ENCODE measurements at places on chromosomes 2 and 18.

GRCh38 chr18:29373000-29373399, 1196.1 kb upstream of the CDH2 start:
- DNase-seq, result no peak

- no peak for DNase-seq
Measured at GRCh38 chr18:34624551-34624950, 85.5 kb upstream of the DTNA start.

DNA sequence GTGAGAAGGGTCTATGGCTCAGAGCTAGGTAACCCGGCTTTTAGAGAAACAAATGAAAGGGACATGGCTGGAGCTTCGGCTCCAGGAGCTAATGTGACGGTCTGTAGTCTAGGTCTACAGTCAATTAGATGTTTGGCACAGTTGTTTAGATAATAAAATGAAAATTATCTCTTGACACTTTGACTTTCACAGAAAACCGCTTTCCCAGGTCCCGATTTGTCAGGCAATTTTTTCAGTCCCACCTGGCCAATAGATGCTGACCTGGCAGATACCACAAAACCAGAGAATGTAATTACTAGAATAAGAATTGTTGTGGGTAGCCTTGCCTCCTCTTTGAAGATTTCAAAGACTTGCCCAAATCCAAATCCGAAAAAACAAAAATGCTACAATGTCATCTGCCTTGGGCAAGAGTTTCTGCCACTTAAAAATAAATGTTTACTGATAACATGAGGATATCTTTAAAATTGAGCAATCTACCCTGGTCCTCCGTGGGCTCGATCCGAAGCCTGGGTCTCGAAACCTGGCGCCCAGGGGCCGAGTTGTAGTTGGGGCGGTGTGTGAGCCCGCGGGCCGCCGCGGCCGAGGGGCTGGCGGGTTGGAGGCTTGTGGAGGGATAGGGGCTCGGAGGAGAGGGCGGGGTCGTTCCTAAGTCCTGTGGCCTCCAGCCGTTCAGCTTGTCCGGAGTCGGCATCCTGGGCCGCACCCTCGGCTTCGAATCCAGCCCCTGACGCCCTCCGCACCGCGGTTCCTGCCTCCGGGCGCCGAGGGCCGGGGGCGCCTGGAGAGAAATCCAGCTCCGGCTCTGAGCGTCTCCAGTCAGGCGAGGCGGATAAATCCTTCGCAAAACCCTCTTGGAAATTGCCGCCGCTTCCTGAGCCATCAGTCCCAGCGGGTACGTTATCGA, 2.3 kb downstream of the EMX1 start:
- no peak for DNase-seq

- no peak for DNase-seq
Measured at GRCh38 chr18:12053289-12053688, 40.4 kb upstream of the ANKRD62 start.

DNA sequence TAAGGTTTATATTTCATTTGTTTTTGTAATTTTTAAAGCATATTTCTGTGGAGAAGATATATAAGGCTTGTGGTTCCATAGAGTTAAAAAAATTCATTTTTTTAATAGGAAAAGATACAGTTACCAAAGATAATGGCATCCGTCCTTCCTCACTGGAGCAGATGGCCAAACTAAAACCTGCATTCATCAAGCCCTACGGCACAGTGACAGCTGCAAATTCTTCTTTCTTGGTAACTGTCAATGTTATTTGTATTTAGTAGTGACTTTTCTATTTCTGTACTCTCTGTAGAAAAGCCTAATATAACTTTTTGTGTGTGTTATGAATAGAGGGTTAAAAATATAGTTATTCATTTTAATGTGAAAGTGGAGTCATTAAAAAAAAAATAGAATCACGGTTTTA, 35.1 kb downstream of the HADHB start:
- DNase-seq, result no peak

- no peak for DNase-seq
Measured at GRCh38 chr2:37892436-37893114, 32.5 kb upstream of the RMDN2 start.

DNA sequence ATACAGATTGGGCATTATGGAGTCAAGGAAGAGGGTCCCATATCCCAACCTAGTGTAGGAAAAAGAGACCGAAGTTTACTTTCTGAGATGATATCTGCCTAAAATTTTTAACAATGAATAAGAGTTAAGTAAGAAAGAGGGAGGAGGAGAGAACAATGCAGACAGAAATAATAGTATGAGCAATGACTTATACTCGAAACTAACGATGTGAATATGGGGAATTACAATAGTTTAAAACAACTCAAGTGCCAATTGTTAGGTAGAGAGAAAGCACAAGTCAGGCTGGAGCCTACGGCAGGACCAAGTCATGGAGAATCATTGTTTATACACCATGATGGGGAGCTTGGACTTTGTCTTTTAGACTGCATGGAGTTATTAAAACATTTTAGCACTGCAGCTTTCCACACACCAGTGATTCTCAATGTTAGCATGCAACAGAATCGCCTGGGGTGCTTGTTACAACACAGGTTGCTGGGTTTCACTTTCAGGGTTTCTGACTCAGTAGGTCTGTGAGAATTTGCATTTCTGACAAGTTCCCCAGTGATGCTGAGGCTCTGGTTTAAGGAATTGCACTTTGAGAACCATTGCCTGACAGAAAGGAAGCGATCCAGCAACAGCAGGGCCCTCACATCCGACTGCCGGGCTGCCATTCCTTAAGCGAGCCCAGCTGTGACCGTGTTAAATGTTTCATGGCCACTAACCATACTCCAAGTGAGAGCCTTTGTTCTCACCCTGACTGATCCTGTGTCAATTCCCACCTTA, 511.2 kb downstream of the DCDC2C start:
- no peak for DNase-seq

GRCh38 chr2:127700527-127701192, 637 bp upstream of the SFT2D3 start:
- DNase-seq, result peak; percentile 14

GRCh38 chr2:12036640-12036983, 290.2 kb downstream of the LPIN1 start:
- DNase-seq, result no peak

DNA sequence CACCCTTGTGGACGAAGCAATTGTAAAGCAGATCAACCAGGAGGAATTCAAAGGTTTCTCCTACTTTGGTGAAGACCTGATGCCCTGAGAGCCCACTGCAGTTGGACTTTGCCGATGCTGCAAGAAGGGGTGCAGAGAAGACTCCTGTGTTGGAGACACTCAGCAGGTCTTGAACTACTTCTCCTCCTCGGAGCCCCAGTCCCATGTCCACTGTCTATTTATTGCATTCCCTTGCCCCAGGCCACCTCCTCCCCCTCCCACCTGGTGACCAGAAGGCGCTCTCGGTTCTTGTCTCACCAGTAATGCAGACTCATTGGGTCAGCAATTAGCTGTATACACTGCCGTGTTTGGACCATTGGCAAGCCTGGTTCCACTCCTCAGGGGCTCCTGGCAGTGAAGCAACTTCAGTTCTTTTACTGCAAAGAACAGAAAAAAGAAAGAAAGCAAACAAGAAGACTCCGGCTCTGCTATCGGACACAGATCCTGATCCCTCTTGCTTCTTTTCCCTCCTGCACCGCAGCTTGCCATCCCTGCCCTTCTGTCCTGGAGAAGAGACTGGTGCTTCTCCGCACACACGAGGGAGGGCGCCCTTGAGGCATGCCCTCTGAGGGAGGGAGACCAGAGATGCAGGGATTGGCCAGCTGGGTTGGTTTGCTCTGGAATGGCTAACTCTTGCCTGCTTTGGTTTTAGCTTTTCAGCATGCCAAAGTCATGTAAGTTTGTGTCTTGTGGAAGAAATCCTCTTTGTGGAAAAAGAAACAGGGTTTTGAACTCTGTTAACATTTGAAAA, 112.2 kb upstream of the EPAS1 start:
- DNase-seq, result no peak

- DNase-seq, result no peak
Measured at GRCh38 chr2:113079131-113079530, 11.4 kb downstream of the IL1F10 start.

- no peak for DNase-seq
Measured at GRCh38 chr2:5410991-5411700, 281.0 kb upstream of the SOX11 start.

- DNase-seq, result no peak
Measured at GRCh38 chr2:1650085-1650872, 94.0 kb downstream of the PXDN start.

DNA sequence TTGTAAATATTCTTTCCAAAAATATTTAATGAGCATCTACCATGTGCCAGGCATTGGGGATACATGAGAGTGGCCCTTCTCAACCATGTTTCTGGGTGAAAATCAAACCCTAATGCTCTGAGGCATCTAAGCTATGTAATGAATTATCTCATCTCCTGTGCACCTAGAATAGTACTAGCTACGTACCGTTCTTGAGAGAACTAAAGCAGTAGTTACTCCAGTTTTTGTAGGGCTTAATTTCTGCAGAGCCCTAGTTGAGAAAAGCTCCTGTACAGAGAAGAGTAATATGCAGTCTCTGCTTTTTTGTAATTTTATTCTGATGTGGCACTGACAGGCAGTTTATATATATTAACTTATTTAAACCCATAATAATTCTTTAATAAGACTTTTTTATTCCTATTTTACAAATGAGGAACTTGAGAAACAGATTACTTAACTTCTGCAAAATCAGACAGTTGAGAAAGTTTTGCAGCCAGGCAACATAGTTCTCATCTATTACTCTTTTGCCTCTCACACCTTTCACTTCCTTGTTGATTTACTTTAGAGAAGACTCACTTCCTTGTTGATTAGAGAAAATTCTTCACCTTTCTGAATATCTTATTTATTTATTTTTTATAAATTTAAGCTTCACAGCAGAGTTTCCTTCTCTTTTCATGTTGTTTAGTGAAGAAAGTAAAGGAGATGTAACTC, 3.1 kb downstream of the SPOPL start:
- DNase-seq, result no peak

DNA sequence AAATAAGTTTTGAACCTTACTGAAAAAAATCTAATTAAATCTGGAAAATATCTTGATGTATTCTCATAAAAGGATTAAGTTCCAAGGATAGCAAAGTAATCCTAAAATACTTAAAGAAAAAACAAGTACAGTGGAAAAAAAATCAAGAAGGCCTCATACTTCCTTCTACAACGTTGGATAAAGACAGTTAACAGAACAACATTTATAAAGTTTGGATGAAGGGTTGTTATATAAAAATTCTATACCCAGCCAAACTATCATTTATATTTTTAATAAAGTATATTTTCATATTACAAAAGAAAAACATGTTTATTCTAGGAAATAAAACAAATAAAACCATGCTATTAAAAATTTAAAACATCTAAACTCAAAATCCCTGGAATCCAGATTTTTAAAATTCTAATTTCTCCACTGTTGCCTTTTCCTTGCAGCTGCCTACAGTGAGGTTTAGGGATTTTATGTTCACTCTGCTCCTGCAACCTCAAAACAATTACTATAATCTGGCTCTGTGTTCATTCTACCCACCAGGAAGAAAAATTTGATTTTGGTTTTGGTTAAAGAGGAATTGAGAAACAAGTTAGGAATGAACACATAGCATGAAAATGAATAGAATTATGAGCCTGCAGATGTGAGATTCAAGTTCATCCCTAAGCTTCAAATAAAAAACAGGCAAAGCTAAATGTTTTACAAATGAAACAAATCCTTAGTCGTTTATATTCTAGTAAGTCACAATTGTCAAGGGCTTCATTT, 142.8 kb downstream of the LPIN1 start:
- no peak for DNase-seq

DNA sequence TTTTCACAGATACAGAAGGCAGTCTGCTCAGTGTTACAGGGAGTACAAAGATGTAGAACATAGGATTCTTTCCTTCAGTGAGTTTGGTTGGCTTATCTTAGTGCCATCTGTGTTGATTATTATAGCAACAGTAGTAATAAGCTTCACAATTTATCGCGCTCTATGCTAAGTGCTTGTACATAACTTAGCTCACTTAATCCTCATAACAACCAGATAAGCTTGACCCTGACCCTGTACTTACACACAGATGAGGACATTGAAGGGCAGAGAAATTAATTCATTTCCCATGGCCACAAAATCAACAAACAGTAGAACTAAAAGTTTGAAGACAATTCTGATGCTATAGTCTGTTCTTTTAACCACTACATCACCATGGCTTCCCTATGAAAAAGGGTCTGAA, 121.8 kb downstream of the SPHKAP start:
- DNase-seq, result no peak

DNA sequence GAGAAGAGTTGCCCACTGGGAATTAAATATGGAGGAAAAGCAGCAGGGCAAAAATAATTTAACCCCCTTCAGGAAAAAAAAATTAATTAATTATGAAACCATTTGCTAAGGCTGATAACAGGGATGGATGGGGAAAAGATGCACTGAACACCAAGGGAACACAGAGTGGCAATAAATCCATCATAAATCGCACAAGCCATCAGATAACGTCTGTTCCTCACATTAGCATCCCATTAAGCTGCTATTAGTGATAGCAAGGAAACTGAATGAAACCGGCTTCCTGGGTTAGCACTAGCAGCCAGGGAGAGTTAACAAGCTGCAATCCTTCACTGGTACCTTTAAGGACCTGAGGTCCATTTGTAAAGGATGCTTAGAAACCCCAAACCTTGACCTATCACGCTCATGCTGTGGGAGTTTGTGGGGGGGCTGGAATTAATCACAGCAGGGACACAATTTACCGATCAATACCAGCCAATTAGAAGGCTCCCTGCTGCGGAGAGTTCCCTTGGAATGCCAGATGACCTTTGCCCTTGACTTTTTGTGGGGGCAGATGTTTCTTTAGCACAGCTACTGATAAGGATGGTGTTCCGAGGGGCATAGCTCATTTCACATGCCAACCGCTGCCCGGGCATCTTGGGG, 175.5 kb upstream of the KLF7 start:
- DNase-seq, result no peak

DNA sequence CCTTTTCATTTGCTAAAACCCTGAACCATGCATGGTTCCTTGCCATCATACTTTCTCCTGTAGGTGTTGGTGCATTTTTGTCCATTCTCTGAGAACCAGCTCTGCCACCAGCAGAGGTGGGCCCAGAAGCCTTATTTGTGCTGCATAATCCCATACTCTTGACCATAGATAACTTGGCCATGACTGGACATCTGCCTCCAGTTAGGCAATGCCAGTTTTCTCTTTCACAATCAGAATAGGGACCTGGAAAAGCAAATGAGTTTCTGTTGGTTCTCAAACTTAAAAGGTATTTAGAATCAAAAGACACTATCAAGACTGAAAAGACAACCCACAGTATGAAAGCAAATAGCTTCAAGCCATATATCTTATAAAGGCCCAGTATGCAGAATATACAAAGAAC, 167.3 kb downstream of the MAIP1 start:
- DNase-seq, result no peak

- no peak for DNase-seq
Measured at GRCh38 chr2:15278296-15278695, 282.8 kb downstream of the NBAS start.

GRCh38 chr2:54969295-54969939, 80.8 kb downstream of the RTN4 start:
- no peak for DNase-seq

GRCh38 chr18:46556590-46557206, 100.3 kb downstream of the LOXHD1 start:
- no peak for DNase-seq

GRCh38 chr2:155846259-155846658, 486.3 kb downstream of the NR4A2 start:
- no peak for DNase-seq

GRCh38 chr2:98448441-98449145, 3.9 kb downstream of the INPP4A start:
- DNase-seq, result no peak

- no peak for DNase-seq
Measured at GRCh38 chr2:233068762-233069418, 8.7 kb downstream of the INPP5D start.
